ENCODE measurements at places on chromosomes 5 and 9.

DNA sequence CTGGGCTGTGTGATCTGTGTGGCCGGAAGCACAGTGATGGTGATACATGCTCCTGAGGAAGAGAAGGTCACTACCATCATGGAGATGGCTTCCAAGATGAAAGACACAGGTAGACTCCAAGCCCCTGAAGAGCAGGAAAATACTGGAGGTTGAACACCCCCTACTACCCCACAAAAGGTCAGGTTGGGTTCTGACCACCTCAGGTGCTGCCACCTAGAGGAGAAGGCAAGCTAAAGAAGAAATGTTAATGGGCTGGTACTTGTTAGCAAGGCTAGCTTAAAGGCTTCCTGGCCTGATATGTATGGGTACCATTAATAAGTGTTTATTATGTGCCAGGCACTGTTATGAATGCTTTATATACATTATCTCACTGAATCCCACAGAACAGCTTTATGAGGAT, 11.7 kb downstream of the NIPAL4 start:
- no peak for DNase-seq

- DNase-seq: no peak
These were observed 88.9 kb downstream of the SLF1 start for GRCh38 chr5:94707359-94707758.

DNA sequence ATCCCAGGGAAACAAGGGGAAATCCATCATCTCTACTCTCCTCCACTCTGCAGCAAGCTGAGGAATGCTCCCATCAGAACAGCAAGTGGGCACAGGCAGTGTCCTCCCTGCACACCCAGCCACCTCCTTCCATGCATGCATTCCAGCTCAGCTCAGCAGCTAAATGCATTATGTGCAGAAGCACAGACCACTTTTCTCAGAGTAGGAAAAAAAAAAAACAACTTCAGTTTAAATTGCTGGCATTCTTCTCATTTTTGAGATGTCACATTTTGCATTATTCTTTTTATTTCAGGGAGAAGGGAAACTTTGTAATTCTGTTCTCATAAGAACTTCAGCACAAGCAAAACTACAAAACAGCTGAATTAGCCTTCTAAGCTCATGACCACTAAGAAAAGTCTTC, 312.2 kb downstream of the SEMA5A start:
- no peak for DNase-seq

DNA sequence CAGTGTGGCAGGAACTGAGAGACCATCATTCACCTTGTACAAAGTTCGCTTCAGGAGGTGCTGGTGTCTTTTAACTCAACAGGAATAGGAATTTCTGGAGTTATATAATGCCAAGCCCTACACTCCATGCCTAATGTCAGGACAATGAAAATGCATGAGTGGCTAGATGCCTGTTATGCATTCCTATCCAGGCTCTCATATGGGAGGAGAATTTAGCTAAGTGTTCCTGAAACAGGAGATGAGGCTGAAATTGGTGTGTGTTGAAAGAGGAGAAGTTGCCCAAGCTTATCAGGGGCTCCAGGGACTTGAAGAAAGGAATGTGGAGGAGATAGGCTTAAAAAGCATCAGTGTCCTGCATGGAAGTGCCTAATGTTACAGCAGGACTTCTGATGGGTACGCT, 26.8 kb upstream of the PRUNE2 start:
- no peak for DNase-seq

DNA sequence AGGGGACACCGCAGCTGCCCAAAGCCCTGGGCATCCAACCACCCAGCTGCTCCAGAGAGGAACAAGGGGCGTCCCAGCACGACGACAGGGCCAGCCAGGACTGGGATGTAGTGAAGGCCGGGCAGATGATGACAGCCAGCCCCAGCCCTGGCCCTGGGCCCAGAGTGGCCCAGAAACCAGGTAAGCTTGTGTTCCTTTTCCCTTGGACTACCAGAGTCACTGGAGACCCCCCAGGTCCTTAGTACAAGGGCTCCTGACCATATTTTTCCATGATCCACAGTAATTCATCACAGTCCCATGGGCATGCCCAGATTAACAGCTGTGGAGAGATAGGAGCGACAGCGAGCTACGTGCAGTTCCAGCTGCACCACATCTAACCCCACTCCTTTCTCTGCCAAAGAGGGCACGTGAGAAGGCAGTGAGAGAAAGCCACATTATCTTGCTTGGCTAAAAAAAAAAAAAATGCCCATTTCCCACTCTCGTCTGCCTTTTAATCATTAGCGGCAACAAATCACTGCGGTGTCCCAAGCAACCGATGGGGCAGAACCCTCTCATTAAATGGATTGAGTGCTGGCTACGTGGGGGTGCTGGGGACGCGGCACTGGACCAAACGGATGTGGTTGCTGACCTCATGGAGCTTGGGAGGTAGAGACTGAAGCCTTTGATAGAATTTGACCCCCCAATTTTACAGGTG, 21.7 kb upstream of the SYNPO start:
- DNase-seq: no peak

DNA sequence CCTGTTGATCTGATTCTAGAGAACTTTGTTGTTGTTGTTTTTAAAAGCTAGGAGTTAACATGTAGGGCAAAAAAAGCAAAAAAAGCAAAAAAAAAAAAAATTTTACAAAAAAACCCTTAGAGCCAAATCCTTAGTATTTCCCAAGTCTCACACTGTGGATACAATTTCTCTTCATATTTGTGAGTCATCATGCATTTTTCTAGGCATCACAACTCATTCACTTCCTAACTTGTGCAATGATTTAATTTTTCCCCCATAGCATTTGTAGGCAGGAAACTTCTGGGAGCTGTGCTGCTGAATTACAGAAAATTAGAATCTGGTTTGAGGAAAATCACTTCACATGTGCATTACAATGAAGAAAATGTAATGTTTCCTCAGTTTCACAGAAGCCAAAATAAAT, 91.9 kb downstream of the MARCHF3 start:
- DNase-seq: no peak

GRCh38 chr5:121962958-121963357, 1.2 kb downstream of the SRFBP1 start:
- no peak for DNase-seq

DNA sequence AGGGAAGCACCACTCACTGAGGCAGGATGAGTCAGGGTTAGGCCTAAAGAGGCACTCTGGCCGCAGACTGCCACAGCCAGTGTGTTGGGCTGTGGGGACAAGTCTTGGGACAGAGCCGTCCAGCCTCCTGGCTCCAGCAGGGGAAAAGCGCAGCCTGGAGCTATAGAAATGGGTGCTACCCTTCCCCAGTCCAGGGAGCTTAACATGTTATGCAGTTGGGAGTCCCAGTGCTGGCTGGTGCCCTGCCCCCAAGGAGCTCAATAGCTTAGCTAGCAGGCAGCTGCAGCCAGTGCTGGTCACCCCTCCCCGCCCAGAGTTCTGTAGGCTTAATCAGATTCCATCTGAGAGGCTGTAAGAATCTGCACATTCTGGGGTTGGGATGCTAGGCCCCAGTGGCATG, 399.6 kb upstream of the TUSC1 start:
- DNase-seq: no peak

DNA sequence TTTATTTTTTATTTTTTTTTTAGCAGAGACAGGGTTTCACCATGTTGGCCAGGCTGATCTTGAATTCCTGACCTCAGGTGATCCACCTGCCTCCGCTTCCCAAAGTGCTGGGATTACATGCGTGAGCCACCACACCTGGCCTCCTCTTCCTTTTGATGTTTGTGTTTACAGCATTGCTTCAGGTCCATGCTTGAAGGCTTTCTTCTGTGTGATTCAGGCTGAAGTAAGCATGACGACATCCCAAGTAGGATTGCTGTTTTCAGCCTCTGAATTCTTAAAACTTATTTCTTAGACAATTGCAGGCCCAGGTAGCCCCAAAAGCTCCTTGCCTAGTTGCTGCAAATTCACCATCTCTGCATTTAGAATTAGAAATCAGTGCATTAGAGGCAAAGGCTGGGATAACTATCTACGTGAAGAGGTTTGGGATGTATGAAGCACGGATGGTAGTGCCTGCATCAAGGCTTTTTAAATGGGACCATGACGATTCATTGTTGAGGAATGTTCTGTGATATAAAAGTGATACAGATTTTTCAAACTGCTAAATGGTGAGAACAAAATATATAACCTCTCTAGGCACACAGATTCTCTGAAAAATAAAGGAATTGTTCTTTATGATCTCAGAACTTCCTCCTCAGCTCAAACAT, 3.0 kb upstream of the ETF1 start:
- DNase-seq: no peak

DNA sequence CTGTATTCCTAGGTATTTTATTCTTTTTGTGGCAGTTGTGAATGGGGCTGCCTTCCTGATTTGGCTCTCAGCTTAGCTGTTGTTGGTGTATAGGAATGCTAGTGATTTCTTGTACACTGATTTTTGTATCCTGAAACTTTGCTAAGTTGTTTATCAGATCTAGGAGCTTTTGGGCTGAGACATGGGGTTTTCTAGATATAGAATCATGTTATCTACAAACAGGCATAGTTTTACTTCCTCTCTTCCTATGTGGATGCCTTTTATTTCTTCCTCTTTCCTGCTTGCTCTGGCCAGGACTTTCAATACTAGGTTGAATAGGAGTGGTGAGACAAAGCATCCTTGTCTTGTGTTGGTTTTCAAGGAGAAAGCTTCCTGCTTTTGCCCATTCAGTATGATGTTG, 129.9 kb downstream of the DMXL1 start:
- DNase-seq: no peak

DNA sequence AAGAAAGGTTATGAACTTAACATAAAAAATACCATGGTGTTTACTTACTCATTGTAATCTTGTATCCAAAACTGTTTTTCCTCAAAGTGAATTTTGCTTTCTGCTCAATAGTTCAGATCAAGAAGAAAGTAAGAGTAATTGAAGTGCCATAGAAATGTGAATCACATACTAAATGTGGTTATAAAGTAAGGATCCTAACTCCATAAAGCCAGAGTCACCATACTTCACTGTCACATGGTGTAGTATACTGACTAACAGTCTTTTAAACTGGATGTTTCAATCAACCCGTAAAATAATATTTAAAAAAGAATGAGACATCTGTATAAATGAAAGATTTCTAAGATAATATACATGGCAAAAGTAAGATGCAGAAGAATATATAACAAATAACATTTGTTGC, 72.1 kb downstream of the NIPBL start:
- DNase-seq: no peak

GRCh38 chr9:130946766-130947617, 7.9 kb upstream of the FIBCD1 start:
- no peak for DNase-seq

- DNase-seq: no peak
These were observed 9.4 kb downstream of the TSC1 start for GRCh38 chr9:132935026-132935425.

- no peak for DNase-seq
These were observed 29.8 kb downstream of the NR4A3 start for GRCh38 chr9:99851500-99851822.

GRCh38 chr5:8462565-8462964, 593.6 kb downstream of the MTRR start:
- no peak for DNase-seq

- no peak for DNase-seq
These were observed 2075.1 kb upstream of the CDH9 start for GRCh38 chr5:29113516-29113915.

Measured in NCI-H446 (cell line).